ENCODE measurements at places on chromosomes 7 and 10. TPM values are rescaled to one million over a fixed set of nuclear protein-coding genes. Genes with fewer than 3 reads are reported as not detected.

Gene EVX1
- total RNA-seq: not detected

Gene SLC26A5
- not detected for total RNA-seq

Gene CCL24
- not detected for total RNA-seq

Gene C10orf67
- 0.84 TPM for total RNA-seq

Gene VWA2
- 1.2 TPM for total RNA-seq

Gene UCMA
- total RNA-seq: not detected

Gene AASS
- 192 TPM for total RNA-seq

Gene WNT2
- 0.59 TPM for total RNA-seq
